ENCODE measurements at places on chromosomes 16 and 17.

- no peak for DNase-seq
Measured at GRCh38 chr17:12637015-12637414, 28.7 kb upstream of the MYOCD start.

GRCh38 chr16:20004931-20005330 is 68.8 kb downstream of the GPR139 start:
- DNase-seq, result no peak

GRCh38 chr17:48753794-48754499 is 25.4 kb upstream of the HOXB13 start:
- DNase-seq, result no peak

DNA sequence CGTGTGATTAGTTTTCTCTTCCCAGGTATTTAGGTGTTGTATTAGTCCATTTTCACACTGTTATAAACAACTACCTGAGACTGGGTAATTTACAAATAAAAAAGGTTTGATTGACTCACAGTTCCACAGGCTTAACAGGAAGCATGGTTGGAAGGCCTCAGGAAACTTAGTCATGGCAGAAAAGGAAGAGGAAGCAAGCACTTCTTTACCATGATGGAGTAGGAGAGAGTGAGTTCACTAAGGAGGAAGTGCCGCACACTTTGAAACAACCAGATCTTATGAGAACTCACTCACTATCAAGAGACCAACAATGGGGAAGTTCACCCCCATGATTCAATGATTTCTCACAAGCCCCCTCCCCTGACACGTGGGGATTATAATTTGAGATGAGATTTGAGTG is 1343.7 kb upstream of the GOT2 start:
- no peak for DNase-seq

- DNase-seq, result no peak
Measured at GRCh38 chr16:14650629-14651028, 17.9 kb downstream of the BFAR start.

GRCh38 chr16:84785843-84786581 is 33.8 kb upstream of the CRISPLD2 start:
- DNase-seq, result no peak

DNA sequence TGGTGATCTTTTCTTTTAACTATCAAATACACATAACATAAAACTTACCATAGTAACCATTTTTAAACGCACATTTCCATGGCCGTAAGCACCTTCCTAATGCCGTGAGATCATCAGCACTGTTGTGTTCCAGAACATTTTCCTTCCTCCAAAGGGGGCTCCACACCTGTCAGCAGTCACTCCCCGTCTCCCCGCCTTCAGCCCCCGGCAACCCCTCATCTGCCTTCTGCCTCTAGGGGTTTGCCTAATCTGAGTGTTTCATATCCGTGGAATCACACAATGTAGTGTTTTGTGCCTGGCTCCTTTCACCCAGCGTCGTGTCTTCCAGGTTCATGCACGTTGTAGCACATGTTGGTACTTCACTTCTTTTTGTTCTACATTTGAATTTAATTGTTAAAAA is 350.1 kb upstream of the TNRC6C start:
- DNase-seq, result no peak

DNA sequence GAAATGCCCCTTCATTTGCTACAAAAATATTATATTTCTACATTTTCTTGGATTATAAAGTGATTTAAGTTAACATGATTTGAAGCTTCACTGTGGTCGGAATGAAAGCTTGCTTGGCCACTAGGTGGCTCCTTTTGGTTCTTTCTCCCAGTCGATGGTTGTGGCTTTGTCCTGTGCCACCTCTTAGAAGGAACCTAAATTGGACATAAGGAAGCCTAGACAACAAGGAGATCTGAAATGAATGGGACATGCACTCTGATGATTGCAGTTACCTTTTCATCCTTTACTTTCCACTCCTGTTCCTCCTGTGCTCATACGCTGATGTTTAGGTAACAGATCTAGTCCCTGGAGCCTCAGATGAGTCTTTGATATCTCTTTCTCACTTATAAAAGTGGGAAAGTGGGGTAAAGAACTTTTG is 39.2 kb downstream of the FTO start:
- DNase-seq, result no peak

DNA sequence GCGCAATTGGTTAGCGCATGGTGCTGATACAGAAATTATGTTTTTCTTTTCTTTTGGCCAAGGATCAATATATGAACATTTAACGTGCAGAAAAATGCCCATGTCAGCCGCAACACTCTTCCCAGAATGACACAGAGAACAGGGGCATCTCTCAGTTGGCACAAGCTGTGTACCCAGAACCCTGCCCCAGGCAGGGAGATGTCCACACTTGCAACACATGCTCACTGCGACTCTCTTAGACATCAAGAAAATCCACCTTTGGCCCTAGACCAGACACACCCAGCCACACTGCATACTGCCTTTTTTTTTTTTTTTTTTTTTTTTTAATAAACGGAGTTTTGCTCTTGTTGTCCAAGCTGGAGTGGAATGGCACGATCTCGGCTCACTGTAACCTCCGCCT is 17.0 kb downstream of the PITPNA start:
- no peak for DNase-seq

DNA sequence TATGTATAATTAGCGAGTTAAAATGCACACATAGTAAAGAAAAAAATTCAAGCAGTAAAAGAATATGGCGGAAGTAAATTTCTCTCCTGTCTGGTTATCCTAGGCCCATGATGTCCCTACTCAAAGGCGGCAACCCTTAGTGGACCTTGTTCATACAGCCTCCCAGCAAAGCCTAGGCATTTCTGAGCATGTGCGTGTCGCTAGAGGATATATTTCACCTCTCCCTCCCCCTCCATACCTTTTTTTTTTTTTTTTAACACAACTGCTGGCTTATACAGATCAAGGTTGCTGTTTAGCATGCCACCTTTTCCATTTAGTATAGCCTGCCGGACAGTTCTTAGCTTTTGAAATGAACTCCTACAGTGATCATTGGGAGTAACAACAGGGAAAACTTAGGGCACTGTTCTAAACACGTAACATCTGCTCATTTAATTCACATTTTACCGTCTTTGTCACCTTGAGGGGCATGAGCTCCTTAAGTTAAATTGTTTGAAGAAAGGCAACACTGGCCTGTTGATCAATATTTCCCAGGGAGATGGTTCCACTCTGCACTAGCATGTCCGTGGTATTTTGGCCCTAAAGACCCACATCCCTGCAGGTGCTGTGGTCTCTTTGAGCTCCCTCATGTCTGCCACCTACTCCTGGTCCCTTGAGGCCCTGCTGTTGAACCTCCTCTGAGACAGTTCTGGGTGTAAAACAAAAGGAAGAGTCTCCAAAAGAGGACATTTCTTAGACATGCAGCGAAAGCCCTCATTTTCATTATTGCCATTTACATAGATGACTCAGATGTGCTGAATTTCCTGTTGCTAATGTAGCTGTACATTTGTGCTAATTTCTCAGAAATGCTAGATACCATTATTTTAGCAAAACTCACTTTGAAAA is 4.1 kb upstream of the TNFRSF13B start:
- DNase-seq, result no peak

GRCh38 chr17:48484850-48485249 is 46.0 kb downstream of the HOXB1 start:
- no peak for DNase-seq

DNA sequence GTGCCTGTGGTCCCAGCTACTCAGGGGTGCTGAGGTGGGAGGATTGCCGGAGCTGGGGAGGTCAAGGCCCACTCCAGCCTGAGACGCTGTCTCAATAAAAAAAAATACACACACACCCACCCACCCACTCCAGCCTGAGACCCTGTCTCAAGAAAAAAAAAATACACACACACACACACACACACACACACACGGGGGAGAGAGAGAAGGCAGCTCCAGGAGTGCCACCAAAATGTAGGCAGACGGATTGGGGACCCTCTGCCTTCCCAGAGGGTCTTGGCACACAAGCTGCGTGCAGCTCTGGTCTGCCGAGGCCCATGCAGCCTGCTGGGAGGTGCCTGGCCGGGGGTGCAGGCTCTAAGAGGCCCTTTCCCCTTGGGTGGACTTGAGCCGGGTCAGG is 5.9 kb upstream of the NUDT16L1 start:
- no peak for DNase-seq

DNA sequence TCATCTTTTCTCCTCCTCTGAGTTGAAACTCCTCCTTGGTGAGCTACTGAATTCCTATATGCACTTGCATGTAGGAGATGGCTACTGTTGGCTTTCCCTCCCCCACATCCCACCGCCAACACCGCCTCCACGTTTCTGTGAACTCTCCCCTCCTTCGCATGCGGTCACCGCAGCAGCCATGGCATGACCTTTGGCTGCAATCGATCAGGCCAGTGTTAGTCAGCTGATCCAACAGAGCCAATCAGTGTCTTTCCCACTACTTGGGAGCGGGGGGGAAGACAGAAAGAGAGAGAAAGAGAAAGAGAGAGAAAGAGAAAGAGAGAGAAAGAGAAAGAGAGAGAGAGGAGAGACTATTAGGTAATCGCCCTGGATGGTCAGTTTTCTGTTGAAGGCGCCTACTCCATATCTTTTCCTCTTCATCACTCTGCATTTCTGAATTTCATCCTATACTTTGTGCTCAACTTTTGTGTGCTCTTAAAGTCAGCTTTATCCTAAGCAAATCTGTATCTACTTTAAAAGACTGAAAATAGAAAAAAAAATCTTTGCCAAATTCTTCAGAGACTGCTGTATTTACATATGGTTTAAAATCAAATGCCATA is 22.7 kb downstream of the ASGR1 start:
- DNase-seq, result no peak

- peak; percentile 38 for DNase-seq
Measured at GRCh38 chr17:81239714-81240555, 817 bp downstream of the NDUFAF8 start.

DNA sequence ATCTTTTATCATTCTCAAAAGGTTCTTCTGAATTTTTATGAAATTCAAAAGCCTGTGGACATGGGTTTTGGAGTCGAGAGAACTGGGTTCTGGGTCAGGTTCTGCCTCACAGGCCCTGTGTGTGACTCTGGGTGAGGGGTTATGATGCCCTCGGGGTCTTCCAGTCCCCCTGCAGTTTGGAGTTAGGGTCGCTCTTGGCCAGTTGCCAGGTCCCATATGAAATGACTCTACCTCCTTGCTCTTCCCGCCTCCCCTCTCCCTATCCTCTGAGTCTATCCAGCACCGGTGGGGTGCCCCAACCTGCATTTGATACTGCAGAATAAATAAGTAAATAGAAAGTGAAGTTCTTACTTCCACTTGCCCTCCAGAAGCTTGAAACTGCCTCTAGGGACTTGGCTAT is 54.1 kb downstream of the ZDHHC7 start:
- no peak for DNase-seq

GRCh38 chr16:51140112-51140511 is 11.0 kb downstream of the SALL1 start:
- no peak for DNase-seq

DNA sequence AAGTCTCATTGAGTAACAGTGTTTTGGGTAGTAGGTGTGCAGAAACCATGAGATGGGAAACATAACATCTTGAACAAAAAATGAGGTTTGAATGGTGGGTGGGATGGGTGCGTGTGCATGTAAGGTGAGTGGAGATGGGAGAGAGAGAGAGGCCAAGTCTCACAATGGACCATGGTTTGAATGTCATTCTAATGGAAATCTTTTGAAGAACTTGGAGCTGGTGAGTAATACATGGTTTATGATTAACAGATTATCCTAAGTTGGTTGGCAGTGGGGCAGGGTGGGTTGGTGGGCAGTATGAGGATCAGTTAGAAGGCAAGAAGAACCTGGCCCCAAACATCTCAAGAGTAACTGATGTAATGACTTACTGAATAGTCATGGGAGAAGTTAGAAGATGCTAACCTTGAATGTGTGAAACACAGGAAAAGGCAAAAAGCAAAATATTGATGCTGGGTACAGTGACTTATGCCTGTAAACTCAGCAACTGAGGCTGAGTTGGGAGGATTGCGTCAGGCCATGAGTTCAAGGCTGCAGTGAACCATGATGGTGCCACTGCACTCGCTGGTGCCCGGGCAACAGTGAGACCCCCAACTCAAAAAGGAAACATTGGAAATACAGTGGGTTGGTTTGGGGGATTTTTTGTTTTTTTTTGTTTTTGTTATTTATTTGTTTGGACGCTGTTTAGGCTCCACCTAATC is 32.7 kb downstream of the ZNF207 start:
- DNase-seq, result no peak

- DNase-seq, result no peak
Measured at GRCh38 chr17:2841606-2842005, 45.4 kb downstream of the RAP1GAP2 start.

DNA sequence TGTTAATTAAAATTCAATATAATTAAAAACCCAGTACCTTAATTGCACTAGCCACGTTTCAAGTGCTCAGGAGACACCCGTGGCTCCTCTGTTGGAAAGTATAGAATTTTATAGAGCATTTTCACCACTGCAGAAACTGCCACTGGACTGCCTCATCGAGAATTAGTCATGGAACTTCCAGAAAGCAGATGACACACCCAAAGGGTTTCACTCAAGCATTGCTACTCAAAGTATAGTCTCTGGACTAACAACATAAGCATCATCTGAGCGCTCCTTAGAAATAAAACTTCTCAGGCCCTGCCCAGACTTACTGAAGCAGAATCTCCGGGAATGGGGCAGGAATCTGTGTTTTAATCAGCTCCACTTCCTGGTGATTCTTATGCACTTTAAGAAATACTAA is 63.5 kb upstream of the GPR139 start:
- no peak for DNase-seq

GRCh38 chr16:50302472-50303005 is 36.2 kb downstream of the ADCY7 start:
- DNase-seq, result no peak

DNA sequence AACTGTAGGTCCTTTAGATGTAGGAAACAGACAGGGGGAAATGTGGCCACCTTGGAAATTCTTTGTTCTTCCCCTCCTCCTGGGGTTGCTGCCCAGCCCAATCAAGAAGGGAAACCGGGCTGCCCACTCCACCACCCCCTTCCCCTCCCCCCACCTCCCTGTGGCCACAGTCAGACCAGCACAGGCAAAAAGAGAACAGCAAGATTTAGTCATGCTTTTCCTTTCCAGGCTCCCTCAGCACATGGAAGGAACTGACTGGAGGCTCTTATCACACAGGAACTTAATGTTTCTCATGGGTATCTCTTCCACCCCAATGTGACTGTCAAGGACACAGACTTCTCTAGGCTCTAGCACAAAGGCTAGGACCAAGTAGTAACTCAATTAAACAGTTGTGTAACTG is 3.0 kb upstream of the CCL1 start:
- DNase-seq, result no peak
